Activated CD4-positive, alpha-beta T cell treated with anti-CD3 and anti-CD28 coated beads, Interleukin-2, amount 50 U/mL, for 48 hours (primary cell): ENCODE measurements at places on chromosomes 5 and 9.

DNA sequence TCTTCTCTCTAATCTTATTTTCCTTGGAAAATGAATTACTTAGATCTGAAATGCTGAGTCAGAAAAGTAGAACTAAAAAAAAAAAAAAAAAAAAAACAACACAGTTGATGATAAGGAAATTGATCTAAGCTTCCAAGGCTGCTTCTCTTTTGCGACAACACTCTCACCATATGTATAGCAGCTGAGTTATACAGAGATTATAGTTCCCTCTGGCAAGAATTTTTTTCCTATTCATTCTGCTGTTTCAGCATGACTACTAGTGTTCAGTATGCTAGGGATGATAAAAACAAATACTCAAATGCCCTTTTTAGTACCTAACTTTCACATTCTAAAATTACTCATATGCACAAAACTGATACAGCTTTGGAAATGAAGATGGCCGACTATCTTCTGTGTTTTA lies 267.3 kb downstream of the MLLT3 start:
- no peak for DNase-seq

GRCh38 chr5:79699763-79700400 lies 10.2 kb downstream of the CMYA5 start:
- no peak for DNase-seq

DNA sequence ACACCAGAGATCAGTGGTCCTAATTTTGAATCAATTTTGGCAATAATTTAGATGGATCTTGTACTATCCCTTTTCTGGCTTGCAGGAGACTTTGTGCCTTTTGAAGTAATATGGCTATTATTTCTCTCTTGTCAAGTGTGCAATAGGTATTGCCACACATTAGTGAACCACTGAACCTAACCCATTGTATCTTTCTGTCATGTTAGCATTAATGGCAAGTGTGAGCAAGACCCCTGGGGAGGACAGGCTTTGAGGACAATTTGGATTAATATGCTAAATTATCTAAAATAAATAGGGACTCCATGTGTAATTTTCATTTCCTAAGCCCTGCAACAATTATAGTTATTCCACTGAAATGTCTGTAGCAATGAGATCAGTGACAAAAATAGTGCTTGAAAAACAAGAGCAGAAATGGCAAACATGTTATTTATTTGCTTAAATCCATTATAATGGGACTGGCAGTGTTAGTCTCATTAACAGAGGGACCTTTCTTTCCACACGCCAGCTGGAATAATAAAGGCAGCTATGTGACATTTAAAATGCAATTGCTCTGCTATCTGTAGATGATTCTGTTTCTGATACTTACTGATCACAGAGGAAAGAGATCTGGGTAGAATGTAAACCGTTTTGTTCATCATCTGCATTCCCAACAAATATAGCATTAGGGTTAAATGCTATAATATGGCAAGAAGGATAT lies 753.3 kb upstream of the ZNF608 start:
- DNase-seq: no peak

DNA sequence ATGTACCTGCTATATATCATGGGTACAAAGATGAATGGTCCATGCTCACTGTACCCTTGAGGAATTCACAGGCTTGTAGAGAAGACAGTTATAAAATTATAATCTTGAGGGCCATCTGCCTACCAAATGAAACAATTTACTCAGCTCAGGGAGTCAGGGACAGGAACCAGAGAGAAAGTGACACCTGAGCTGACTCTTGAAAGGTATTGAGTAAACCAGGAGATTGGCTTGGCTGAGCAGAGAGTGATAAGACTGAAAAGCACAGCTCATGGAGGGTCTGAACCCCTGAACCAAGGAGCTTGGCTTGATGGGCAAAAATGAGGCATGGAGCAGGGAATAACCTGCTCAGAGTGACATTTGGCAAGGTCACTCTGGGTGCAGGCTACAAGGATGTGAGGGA lies 147.3 kb downstream of the FAM114A2 start:
- no peak for DNase-seq

DNA sequence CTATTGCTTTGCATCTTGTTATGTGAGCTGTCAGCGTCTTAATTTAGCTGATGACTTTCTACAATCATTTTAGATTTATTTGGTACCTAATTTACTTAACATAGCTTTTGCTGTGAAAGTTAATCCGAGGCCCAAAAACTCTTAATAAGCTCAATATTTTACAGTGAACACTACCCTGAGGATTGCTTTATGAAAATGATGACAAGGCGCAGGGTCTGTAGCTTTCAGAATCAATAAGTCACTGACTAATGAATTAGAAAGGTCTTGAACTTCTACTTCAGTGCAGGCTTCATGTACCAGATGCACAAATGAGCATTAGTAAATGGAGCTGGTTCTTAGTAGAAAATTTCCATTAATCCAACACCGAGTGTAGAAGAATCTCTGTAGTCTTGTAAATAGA lies 81.4 kb upstream of the ZNF366 start:
- no peak for DNase-seq

GRCh38 chr5:95274011-95274410 lies 10.9 kb downstream of the MCTP1 start:
- DNase-seq: no peak

GRCh38 chr9:82679472-82679871 lies 383.5 kb downstream of the RASEF start:
- no peak for DNase-seq

- no peak for DNase-seq
These were observed 44.0 kb upstream of the LCP2 start for GRCh38 chr5:170341545-170341944.

DNA sequence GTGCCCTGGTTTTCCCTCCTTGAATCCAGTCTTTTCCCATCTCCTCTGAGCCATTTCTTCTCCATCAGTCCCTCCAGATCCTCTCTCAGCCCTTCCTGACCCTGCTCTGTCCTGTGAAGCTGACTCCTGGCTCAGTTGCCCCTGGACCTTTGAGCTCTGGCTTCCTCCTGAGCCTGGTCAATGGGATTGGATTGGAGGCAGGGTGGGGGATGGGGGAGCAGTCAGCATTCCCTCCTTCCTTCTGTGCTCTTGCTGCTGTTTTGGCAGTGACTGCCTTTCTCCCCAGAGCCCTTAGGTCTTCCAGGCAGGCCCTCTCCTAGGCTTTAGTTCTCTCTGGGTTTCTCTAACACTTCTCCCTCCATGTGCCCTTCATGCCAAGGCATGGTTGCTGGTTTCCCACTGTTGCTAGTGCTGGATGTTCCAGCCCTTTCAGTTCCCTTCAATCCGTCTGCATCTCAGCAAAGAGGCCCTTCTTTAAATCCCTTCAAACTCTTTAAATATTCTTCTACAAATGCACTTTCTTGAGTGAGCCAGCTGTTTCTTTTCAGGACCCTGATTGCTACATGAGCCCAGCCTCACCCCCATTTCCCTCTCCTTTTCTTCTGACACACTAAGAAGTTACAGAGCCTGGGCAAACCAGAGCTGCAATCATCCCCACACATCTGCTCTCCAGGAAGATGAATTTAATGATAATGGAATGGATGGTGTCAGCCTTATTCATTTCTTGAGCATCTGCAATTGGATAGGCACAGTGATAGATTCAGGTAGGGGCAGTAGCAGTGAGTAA lies 2.2 kb downstream of the TNFSF15 start:
- no peak for DNase-seq

DNA sequence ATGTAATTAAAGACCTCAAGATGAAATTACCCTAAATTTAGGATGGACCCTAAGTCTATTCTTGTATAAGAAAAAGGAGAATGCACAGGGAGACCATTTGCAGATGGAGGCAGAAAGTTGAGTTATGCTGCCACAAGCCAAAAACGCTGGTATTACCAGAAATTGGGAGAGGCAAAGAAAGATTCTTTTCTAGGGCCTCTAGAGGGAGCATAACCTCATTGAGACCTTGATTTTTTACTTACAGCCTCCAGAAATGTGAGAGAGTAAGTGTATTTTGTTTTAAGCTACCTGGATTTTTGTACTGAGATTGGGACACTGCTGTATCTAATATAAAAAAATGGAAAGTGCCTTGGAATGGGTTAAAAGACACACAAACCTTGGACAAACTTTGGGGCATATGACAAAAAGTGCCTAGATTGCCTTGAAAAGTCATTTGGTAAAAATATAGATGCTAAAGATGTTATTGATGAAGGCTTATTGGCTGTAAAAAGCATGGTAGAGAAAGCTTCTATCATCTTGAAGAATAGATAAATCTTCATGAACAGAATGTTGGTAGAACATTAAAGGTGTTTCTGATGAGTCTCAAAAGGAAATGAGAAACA lies 174.7 kb upstream of the PRDM9 start:
- no peak for DNase-seq

DNA sequence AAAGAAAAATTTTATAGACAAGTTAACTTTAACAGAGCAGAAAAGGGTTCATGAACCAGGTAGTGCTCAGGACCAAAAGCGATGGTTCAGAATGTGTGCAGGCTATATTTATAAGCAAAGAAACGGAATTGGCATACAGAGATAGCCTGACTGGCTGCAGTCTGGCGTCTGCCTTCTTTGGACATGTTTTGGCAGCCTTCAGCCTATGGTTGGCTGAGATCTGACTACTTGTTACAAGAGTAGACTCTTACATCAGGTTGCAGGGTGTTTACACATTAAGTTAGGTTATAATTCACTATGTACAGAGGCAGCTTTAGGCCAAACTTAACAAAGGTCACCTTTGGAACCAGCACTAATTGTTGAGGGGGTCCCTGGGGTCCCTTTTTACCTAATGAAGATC lies 7.0 kb downstream of the NOP16 start:
- DNase-seq: no peak

DNA sequence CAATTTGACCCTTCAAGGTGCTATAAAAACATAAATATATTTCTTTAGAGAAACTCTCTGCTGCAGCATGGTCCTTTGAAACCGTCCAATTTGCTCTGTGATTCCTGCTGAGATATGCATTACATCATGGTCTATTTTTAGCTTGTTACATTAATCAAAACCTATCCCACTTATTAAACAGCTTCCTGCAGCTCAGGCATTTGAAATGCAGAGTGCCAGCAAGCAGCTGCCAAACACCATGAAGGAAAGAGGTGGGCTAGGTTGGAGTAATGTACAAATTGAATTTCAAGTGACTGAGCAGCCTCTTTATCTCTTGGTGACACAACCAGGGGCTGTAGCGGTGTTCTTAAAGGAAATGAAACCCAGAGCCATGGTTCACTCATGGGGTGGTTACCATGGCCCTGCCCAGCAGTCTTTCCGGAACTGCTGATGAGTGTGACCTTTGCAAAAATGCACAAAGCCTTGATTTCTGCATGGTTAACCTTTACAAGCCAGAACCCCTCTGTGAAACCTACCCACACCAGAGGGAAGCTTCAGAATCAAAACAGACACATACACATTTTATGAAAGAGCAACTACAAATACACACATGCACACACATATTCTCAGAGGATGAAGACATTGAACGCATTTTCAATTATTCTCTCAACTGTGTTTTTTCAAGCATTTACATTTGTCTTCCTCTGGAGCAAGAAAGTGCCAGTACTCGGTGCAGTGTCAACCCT lies 155.8 kb upstream of the ZNF608 start:
- no peak for DNase-seq

GRCh38 chr9:12790883-12791282 lies 16.1 kb downstream of the LURAP1L start:
- DNase-seq: no peak

- DNase-seq: no peak
These were observed 66.2 kb downstream of the FOXD1 start for GRCh38 chr5:73382401-73382740.

DNA sequence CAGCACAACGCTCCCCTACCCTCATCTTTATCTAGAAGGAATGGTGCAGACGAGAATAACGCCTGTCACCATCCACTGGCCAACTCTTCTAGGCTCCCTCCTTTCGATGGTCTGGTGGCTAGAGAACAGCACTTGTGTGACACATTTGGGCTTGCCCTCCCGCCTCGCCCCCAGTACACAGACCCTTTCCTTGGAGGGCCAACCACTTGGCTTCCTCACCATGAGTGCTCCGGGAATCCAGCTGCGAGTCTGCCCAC lies 1.4 kb downstream of the GNAQ start:
- no peak for DNase-seq

GRCh38 chr9:137299203-137299565 lies 2.9 kb downstream of the NRARP start:
- DNase-seq: no peak

GRCh38 chr9:113416149-113416721 lies 5.7 kb downstream of the C9orf43 start:
- no peak for DNase-seq

GRCh38 chr5:40361378-40361777 lies 318.3 kb upstream of the PTGER4 start:
- DNase-seq: no peak

DNA sequence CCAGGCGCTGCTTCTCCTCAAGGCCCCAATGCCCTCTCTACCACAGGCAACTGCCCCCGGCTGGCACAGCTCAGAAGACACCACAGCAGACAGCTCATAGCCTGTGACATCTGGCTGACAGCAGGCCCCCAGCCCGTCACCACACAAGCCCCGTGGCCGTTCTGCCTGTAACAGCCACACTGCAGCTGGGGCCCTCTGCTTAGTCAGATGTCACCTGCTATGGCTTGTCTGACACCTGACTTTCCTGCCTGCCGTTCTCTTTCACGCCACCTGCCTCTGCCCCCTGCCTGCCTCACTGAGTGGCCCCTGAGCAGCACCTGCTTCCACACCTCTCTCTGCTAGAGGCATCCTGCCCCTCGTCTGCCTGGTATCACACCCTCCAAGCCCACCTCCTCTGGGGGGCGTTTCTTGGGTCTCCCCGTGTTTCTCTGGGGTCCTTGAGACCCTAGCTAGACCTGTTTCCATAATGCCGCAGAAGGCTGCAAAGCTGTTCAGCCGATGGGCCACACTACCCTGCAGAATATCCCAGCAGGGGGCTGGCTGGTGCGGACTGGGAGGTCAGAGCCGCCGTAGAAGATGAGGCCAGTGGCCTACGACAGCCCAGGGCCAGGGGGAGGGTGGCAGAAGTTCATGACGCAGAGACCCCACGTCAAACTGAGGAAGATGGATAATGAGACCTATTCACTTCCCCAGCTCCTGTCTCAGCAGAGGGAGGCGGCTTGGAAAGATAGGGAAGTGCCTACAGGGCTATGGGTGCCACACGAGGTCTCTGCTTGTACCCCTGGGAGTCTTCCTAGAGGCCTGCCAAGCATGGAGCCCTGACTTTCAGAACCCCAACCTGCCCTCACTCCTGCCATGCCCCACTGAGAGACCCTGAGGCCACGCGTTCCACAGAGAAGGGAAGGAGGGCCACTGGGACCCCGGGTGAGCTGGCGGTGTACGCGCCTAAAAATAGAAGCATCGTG lies 95.1 kb downstream of the ZNF354C start:
- no peak for DNase-seq

- DNase-seq: no peak
These were observed 25.8 kb downstream of the KLHL3 start for GRCh38 chr5:137710086-137710485.

DNA sequence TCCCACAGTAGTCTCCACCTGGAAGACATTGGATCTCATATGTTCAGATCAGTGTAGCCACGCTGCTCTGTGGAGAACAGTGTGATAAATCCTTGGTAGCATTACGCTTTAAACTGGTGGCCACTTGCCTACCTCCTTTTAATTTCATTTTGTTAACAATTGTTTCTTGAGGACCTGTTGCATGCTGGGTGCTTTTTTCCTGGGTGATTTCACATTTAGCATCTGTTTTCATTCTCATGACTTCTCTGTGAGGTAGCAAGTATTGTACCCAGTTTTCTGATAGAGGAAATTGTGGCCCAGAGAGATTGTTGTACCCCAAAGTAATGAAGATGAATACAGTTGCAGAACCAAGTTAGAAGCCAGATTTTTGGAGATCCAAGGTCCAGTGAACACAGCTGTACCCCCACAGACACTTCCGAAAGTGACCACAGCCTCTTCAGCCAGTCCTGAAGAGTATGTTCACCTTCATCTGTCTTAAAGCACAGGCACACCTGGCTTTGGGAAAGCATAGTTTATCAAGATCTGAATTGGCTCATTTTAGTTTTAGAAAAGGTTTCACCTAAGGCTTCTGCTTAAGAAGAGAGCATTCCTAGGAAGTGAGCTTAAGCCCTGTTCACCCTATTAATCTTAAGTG lies 75.2 kb downstream of the F2RL2 start:
- no peak for DNase-seq
